ENCODE measurements at places on chromosomes 2 and 18. TPM values are rescaled to one million over a fixed set of nuclear protein-coding genes. Genes with fewer than 3 reads are reported as not detected.

- no peak for DNase-seq
Observed at GRCh38 chr2:55796121-55796520, 102.5 kb upstream of the PNPT1 start.

- no peak for DNase-seq
Observed at GRCh38 chr2:200702646-200703118, 109.0 kb upstream of the BZW1 start.

GRCh38 chr2:158845859-158846258, 50.7 kb downstream of the DAPL1 start:
- no peak for DNase-seq

- DNase-seq, result no peak
Observed at GRCh38 chr2:68293024-68293423, 26.7 kb downstream of the CNRIP1 start.

GRCh38 chr2:198695879-198696278, 761.9 kb downstream of the SATB2 start:
- DNase-seq, result no peak

GRCh38 chr2:12211326-12212175, 465.1 kb downstream of the LPIN1 start:
- DNase-seq, result no peak

- peak; percentile 51 for DNase-seq
Observed at GRCh38 chr2:157874997-157875640, 1.0 kb downstream of the ACVR1 start.

DNA sequence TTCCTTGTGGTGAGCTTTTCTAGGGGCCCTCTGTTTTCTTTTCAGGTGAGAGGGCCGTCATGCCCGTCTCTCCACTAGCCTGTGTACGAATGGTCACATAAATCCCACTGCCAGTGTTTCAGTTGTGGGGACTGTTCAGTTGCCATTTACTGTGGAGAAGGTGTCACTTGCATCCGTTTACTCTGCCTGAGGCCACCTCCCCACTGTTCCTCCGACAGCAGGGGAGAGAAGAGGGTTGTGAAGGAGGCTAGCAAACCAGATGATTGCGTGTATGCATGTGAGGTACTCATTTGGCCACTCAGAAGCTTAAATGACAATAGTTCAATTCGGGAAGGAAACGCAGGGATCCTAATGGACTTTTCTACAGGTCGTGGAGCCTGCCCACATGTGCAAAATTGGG, 3.3 kb downstream of the MTCL1 start:
- no peak for DNase-seq

- DNase-seq, result no peak
Observed at GRCh38 chr2:204655101-204655500, 109.8 kb downstream of the PARD3B start.

DNA sequence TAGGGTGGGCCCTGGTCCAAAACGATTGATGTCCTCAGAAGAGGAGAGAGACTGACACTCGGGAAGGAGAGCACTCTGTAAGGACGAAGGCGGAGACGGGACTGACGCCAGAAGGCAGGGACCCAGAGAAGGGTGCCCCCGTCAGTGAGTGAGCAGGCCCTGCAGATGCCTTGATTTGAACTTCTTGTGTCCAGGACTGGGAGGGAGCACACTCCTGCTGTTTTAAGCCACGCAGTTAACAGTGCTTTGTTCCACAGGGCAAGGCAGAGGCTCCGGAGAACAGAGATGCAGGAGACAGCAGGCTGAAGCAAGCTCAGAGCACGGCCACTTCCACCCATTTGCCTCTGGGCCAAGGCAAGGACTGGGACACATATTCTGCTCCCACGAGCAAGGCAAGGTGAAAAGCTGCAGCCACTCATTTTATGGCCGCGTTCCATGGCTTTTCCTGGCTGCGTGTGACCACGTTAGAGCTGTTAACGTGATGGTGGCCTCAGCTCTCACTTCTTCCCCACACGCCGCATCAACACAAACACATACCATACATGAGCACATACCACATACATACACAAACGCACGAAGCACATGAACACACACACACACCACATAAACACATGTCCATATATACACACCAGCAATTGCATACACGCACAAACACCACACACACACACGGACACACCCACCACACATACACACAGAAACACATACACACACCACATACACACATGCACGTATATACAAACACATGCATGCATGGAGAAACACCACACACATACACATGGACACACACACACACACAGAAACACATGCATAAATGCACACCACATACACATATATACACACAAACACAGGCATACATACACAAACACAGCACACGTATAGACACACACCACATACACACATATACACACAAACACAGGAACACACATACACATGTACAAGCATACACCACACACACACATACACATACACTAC, 521.0 kb upstream of the MYT1L start:
- DNase-seq, result no peak

DNA sequence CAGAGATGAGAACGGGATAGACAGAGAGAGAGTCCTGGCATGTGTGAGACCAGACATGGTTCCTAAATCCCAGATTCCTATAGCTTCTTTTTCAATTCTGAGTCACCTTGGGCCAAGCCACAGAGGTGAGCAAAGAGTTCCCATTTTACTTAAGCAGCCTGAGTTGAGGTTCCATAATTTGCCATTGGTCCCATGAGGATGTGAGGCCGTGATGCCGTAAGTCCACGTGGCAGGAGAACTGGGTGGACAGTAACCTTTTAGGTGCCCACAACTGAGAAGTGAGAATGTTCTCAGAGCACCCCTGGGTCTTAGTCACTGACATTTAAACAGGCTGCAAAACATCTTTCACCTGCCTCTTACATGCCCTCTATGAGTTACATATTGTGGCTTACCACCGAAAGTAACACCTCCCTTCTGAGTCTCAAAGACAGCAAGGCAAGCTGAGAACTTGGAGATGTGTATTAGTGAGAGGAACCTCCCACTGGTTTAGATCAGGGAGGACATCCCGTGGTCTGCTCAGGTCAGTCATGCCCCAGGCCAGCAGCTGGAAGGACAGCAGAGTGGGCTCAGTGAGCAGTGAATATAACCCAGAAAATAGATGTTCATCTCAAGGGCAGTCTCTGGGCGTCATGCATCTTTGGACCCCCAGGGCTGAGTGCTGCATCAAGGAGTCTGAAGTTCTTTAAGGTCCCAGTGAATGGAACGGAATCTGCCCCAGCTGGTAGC, 127.9 kb upstream of the LGALSL start:
- no peak for DNase-seq

DNA sequence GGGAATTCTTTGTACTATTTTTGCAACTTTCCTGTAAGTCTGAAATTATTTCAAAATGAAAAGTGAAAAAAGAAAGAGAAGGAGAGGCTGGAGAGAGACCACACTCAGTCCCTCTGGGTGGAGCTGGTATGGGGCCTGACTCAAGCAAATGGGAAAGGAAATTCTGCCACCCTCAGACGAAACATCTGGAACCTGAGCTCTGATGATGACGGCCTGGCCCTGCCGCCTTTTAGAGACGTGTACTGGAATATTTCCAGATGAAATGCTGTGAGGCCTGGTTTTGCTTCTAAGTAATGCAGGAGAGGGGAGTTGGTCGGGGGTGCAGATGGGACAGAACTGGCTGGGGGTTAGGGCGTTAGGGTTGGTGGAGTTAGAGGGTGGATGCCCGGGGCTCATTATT, 57.4 kb upstream of the GLI2 start:
- no peak for DNase-seq

DNA sequence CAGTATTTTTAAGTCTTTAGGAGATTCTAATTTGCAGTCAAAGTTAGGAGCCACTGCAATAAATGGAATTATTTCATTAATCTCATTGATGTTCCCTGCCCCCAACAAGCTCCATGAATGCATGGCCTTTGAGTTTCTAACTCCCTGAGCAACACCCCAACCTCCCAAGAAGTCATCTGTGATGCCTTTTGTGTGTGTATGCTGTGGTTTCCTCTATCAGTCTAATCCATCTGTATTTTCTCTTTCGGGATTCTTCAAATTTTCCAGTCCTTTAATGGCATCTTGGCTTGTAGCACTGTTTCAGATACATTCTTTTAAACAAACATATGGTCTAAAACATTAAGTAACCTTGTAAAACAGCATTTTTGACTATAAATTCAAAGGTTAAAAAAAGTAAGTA, 16.8 kb downstream of the SERPINB10 start:
- DNase-seq, result no peak

CENPA gene
- 1.7 TPM for total RNA-seq

CPO gene
- total RNA-seq, result not detected

KANSL3 gene
- total RNA-seq, result 45.0 TPM

CABYR gene
- total RNA-seq, result 1.2 TPM

RHBDD1 gene
- total RNA-seq, result 42.2 TPM

CRYGD gene
- not detected for total RNA-seq
